ENCODE measurements at places on chromosomes 7 and 10.
A peak's percentile ranks its signal among the peaks of the same experiment; 100 is the strongest.

- no peak overlapping the region for H3K27ac ChIP-seq
- DNase-seq: no peak
- H3K36me3 ChIP-seq: no peaks in the 10 kb centered on the region
Observed at GRCh38 chr10:116629340-116629739, 8.6 kb downstream of the PNLIPRP2 start.

DNA sequence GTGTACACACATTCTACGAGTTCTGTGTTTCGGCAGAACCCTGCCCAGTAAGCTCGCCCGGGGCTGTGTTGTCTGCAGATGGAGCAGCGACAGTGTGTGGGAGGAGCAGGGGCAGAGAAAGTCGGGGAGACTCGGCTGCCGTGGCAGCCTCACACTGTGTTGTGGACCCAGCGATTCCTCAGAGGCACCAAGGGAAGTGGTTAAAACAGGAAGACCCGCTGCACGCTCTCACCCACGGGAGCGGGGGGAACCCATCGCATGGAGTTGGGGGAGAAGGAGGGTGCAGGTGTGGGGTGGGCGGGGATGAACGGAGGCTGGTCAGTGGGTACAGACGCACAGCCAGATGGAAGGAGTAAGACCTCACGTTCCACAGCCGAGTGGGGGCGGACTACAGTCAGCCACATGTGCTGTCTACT, 250.2 kb downstream of the ELFN1 start:
- peaks cover 45% of the 10 kb centered on the region for H3K36me3 ChIP-seq
- H3K4me3 ChIP-seq: peak overlapping the region; percentile 81
- peaks cover 52% of the 10 kb centered on the region for H3K4me1 ChIP-seq
- H3K27me3 ChIP-seq: peaks cover 17% of the 10 kb centered on the region

- H3K36me3 ChIP-seq: no peaks in the 10 kb centered on the region
- H3K4me1 ChIP-seq: peaks cover 26% of the 10 kb centered on the region
- peak; percentile 78 for DNase-seq
- peak within 1 kb of the TSS; percentile 83 for H3K4me3 ChIP-seq
Observed at GRCh38 chr7:66204822-66205740, at the start of gene TPST1. Gene TPST1, plus strand, starts transcription at chr7:66205334. Its CDS starts 35,092 bp downstream, at chr7:66240426.

- H3K36me3 ChIP-seq: peaks cover 1% of the 10 kb centered on the region
- no peak overlapping the region for H3K4me3 ChIP-seq
- no peak for DNase-seq
- no peak overlapping the region for H3K27ac ChIP-seq
- H3K4me1 ChIP-seq: peaks cover 2% of the 10 kb centered on the region
- H3K27me3 ChIP-seq: no peaks in the 10 kb centered on the region
Observed at GRCh38 chr7:105278973-105279687, 109.6 kb downstream of the SRPK2 start.

- no peaks in the 10 kb centered on the region for H3K4me1 ChIP-seq
- H3K27me3 ChIP-seq: peaks cover 17% of the 10 kb centered on the region
- H3K27ac ChIP-seq: no peak overlapping the region
- no peak for DNase-seq
- no peak overlapping the region for H3K4me3 ChIP-seq
Observed at GRCh38 chr10:87579563-87579962, 74.9 kb downstream of the MINPP1 start.

GRCh38 chr10:118734475-118734874, 20.3 kb downstream of the CACUL1 start:
- peaks cover 5% of the 10 kb centered on the region for H3K36me3 ChIP-seq
- H3K27ac ChIP-seq: no peak overlapping the region
- peaks cover 53% of the 10 kb centered on the region for H3K27me3 ChIP-seq
- no peak for DNase-seq

DNA sequence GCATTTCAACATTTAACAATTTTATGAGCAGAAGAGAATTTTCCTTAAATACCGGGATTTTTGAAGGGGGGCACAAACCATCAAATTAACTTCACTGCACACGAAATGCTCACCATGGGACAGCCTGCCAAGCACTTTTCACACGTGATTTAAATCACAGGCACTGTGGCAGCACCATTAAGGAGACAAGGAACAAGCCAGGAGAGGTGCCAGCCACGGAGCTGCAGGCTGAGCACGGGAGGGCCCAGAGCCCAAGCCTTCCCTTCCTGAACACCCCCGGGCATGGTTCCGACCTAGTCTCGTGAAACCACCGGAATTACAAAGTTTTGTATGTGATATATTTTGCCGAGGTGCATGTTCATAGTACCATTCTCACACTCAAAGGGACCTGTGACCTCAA, 13.4 kb downstream of the PITRM1 start:
- no peaks in the 10 kb centered on the region for H3K4me1 ChIP-seq
- no peak overlapping the region for H3K4me3 ChIP-seq

Measured in T-helper 2 cell treated with Interferon-gamma antibody and Interleukin-4, amounts not matched to agents 5 μg/mL and 100 μg/mL, for 36 hours (primary cell).